ENCODE measurements at places on chromosomes 13 and 19.

DNA sequence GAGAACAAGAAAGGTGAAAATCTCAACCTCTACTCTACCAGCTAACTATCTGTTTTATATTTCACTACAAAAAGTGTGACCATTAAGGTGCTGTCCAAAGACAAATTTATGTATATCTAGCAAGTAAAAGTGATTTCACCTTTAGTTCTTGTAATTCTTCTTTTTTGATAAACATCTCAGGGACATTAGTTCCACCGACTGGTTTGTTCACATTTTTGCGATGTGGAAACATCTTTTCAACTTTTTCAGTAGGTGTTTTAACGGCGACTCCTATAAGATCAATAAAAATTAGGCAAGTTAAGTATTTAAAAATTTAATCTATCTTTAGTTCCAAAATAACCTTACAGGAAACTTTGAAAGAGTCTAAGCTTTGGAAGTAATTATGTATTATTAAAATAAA, 33.3 kb downstream of the CLDN10 start:
- DNase-seq: no peak

DNA sequence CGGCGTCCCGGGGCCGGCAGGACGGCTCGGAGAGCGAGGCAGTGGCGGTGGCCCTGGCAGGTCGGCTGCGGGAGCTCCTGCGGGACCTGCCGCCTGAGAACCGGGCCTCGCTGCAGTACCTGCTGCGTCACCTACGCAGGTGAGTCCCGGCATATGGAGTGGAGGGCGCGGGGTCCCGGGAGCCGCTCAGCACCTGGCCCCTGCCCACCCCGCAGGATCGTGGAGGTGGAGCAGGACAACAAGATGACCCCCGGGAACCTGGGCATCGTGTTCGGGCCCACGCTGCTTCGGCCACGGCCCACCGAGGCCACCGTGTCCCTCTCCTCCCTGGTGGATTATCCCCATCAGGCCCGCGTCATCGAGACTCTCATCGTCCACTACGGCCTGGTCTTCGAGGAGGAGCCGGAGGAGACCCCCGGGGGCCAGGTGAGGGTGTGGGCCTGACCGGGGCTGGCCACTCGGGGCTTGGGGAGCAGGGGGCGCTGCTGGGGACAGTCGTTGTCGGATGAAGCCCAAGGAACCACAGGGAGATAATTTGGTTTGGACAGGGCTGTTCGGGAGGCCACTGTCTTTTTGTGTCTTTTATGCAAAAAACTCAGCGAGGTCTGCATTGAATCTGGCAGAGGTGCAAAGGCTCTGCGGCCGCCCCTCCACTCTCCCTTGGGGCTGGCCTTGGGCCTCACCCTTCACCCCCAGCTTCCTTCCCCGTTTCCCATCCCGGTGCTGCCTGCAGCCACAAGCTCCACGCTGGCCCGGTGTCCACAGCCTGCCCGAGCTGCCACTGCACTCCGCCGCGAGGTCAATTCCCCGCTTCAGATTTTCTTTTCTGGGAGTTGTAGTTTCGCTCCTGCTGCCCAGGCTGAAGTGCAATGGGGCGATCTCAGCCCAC, 12.0 kb downstream of the POLR2E start:
- no peak for DNase-seq

- DNase-seq: no peak
Observed at GRCh38 chr13:78958006-78958405, 299.1 kb upstream of the OBI1 start.

DNA sequence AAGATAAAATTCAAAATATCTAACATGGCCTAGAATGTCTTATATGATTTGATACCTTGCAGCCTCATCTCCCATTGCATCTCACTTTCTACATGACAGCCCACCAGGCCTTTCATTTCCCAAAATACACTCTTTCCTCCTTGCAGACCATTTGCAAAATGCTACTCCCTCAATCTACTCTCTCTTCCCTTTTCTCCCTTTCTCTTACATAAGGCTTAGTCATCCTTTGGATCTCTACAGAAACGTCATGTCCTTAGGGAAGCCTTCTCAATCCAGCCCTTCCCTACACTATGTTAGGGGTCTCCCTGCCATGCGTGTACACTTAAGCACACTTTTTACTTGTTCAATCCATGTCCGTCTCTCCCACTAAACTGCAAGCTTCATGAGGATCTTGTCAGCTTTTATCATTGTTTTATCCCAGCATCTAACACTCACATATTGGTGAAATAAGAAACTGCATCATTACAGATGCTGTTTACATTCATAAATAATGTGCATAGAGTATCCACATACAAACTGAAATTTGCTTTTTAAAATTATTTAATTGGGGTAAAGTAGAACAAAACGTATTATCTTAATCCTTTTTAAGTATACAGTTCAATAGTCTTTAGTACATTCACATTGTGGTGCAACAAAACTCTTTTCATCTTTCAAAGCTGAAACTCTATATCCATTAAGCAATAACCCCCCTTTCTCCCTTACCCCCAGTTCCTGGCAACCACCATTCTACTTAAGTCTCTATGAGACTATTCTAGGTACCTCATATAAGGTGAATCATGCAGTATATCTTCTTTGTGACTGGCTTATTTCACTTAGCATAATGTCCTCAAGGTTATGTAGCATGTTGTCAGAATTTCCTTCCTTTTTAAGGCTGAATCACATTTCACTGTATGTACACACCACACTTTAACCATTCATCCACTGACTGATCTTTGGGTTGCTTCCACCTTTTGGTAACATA, 11.5 kb upstream of the WBP4 start:
- DNase-seq: no peak

DNA sequence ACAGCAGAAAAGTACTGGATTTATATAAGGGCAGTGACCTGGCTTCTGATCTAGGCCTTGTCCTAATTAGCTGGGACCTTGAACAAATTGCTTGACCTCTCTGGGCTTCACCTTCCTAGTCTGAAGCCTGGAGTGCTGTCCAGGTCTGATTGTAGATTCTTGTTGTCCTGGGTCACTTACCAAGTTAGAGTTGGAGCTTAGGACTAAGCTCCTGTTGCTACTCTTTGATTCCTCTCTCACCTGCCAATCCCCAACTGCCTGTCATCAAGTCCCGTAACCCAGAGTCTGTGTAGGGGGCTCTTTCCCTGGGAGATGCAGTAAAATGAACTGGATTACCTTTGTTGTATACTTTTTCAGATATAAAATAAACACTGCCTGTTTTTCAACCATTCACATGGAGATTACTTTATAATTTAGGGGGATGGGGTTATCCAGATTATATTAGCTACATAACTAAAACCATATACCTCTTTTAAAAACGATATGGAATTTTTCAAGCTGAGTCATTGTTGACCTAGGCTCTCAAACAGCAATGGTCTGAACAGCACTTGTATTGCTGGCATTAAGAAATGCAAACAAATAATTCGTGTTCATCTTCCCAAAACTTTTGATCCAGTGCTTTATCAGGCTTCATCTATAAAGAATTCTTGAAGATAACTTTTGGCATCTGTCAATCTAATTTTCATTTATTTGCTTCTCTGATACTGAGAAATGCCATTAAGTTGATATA, 5.8 kb downstream of the ARHGAP35 start:
- DNase-seq: no peak

GRCh38 chr13:75197803-75198202, 284.2 kb downstream of the TBC1D4 start:
- DNase-seq: no peak

DNA sequence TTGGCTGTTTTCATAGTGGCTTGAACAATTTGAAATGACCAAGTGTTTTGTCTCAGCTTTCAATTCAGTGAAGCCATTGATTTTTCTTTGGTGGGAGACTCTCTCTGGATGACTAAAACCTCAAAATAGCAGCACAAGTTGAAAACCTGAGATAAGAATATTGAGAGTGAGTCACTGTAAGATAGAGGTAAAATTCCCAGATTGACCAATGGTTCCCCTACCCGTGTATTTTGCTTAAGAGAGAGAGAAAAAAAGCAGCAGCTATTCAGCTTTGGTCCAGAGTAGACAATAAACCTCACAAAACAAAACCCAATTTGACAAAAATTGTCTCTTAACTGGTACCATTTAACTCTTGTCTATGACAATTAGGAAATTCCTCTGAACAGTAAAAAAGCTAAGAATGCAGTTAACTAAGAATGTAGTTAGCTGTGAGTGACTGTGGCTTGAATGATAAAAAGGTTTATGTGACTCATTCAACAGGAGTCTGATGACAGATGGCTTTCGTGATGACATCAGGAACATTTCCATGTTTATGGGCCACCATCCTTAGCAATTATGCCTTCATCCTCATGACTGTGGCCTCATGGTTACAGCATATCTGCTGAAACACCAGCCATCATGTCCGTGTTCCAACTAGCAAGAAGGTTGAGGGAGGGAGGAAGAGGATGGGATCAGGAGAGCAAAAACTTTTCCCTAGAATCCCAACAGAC, 356.9 kb downstream of the NDFIP2 start:
- no peak for DNase-seq

DNA sequence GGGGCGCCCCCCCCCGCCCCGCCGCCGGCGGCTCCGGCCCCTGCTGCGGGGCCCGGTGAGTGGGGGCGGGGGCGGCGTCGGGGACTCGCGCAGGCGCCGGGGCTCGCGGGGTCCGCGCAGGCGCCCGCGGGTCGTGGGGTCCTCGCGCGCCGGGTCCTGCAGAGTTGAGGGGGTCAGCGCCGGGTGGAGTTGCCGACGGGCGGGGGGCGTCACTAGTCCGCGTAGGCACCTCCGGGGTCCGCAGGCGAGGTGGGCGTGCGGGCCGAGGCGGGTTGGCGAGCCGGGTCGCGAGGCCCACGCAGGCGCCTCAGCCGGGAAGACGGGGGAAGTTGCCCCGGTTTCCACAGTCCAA, 365 bp downstream of the PPP6R1 start:
- DNase-seq: no peak

DNA sequence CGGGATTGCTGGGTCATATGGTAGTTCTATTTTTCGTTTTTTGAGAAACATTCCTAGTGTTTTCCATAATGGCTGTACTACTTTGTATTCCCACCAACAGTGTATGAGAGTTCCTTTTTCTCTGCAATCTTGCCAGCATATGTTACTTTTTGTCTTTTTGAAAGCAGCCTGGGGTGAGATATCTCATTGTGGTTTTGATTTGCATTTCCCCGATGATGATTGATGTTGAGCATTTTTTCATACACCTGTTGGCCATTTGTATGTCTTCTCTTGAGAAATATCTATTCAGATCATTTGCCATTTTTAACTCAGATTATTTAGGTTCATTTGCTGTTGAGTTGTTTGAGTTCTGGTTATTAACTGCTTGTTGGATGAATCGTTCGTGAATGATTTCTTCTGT, 18.5 kb upstream of the ATP12A start:
- no peak for DNase-seq

GRCh38 chr19:10817291-10818038, 18.5 kb downstream of the TMED1 start:
- no peak for DNase-seq

DNA sequence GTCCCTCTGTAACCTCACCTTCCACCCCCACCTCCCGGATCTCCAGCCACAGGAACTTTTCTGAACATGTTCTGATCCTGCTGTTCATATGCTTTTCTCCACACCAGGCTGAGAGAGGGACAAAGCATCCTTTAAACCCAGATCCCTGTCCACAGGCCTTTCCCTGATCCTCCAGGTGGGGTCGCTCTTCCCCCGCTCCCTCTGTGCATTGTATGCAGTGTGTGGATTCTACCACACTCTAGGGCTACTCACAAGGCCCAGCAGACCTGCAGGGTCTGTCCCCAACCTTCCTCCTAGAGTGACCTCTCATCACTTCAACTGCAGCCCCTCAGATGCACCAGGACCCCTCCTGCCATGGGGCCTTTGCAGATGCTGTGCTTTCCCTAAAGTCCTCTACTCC, 1200.6 kb downstream of the UQCRFS1 start:
- no peak for DNase-seq

GRCh38 chr19:40756502-40757110, 5.6 kb downstream of the SNRPA start:
- DNase-seq: no peak

- DNase-seq: no peak
Observed at GRCh38 chr19:56158170-56158757, 17.2 kb downstream of the ZNF444 start.

GRCh38 chr13:112168761-112169160, 101.8 kb downstream of the SOX1 start:
- DNase-seq: no peak

GRCh38 chr13:105634059-105634458, 901.4 kb downstream of the EFNB2 start:
- no peak for DNase-seq

GRCh38 chr19:41551711-41552110, 24.3 kb upstream of the CEACAM21 start:
- DNase-seq: no peak

Data from NCI-H2029 (cell line).